DMS 273 treated with DMSO at 0.1 percent for 48 hours (cell line): ENCODE measurements at places on chromosomes 1 and 21.

- no peak for DNase-seq
These were observed 38.3 kb downstream of the TCEANC2 start for GRCh38 chr1:54091666-54092065.

GRCh38 chr1:229874609-229875008 lies 192.4 kb upstream of the GALNT2 start:
- no peak for DNase-seq

DNA sequence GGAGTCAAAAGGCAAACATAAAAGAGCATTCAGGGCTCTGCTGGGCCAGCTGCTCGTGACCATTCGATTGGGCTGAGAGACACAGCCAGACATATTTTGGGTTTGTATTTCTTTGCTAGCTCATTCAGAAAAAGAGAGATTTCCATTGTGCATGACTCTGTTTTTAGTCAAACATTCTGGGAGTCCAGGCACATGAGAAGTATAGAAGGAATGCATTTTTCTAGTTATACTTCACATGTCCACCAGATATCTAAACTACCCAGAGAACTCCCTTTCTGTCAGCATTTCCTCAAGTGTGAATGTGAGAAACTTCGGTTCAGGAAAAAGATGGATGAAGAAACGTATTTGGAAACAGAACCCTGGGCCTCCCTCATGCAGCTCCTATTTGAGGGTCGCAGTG lies 6.3 kb upstream of the KCNE1 start:
- no peak for DNase-seq

GRCh38 chr1:66294707-66295370 lies 239.1 kb upstream of the SGIP1 start:
- DNase-seq, result no peak

- no peak for DNase-seq
These were observed 133.7 kb downstream of the COQ8A start for GRCh38 chr1:227073786-227074185.

DNA sequence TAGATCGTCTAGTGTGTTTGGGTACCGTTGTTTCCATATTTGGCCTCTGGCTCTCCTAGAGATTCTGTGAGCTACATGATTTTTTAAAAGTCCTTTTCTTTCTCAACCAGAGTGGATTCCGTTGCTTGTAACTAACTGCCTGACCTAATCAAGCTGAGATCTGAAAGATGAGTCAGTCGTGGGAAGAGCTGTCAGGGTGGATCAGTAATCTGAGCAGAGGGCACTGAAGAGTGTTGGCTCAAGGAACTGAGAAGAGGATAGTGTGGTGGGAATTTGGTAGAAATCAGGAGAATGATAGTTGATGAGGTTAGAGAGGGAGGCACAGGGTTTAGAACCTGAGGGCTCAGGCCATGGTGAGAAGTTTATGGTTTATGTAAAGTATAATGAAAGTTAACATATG lies 52.2 kb downstream of the TRAF5 start:
- DNase-seq, result no peak
